Retina (tissue), 1 donor: ENCODE measurements at places on chromosomes 3 and 15.

DNA sequence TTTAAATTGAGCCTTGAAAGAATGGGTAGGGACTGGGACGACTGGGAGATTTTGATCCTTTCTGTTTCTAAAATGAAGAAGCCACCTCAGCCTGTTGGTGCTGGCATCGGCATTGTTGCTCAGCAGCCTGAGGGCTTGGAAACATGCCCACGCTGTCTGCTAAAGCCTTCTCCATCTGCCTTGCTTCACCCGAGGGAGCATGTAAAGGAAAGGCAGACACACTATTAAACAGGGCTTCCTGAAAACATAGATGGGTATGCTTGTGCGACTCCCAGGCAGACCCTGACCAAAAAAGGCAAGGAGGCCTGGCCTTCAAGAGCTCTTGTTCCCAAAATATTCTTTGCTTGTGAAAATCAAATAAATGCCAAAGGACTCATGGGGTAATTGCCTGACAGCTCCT, 84.2 kb upstream of the SLC4A7 start:
- DNase-seq: no peak

- no peak for DNase-seq
Measured at GRCh38 chr3:10763817-10764258, 52.2 kb upstream of the SLC6A11 start.

GRCh38 chr3:45701172-45701867, 12.1 kb downstream of the SACM1L start:
- no peak for DNase-seq

GRCh38 chr15:58459045-58459444, 27.3 kb downstream of the LIPC start:
- no peak for DNase-seq

- no peak for DNase-seq
Measured at GRCh38 chr15:90151989-90152645, 49.0 kb upstream of the SEMA4B start.

GRCh38 chr3:33054100-33055092, 42.5 kb downstream of the GLB1 start:
- DNase-seq: no peak

- DNase-seq: no peak
Measured at GRCh38 chr15:85711580-85712192, 83.0 kb downstream of the KLHL25 start.

DNA sequence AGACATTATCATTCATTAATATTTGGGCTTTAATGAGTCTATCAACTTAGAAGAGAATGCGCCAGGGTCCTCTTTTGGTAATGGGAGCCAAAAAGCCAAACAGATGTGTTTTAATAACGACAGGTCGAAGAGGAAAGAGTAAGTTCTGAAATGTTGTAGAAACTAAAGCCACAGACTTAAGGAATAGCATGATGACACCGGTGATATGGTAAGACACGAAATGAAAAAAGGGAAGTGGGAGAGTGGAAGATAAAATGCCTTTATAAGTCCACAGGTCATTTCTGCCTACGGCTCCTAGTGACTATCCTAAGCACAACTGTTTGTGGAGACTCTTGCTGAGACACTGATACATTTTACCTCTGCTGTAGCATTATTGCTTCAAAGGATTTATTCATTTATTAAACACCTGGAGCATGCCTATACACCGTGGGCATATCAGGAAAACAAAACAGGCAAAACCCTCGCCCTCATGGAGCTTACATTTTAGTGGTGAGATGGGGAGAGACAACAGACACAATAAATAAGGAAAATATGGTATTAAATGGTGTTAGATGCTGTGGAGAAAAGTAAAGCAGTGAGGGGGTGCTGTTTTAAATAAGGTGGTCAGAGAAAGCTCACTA, 11.7 kb upstream of the CD47 start:
- no peak for DNase-seq
